ENCODE measurements at places on chromosomes 1 and 21.

DNA sequence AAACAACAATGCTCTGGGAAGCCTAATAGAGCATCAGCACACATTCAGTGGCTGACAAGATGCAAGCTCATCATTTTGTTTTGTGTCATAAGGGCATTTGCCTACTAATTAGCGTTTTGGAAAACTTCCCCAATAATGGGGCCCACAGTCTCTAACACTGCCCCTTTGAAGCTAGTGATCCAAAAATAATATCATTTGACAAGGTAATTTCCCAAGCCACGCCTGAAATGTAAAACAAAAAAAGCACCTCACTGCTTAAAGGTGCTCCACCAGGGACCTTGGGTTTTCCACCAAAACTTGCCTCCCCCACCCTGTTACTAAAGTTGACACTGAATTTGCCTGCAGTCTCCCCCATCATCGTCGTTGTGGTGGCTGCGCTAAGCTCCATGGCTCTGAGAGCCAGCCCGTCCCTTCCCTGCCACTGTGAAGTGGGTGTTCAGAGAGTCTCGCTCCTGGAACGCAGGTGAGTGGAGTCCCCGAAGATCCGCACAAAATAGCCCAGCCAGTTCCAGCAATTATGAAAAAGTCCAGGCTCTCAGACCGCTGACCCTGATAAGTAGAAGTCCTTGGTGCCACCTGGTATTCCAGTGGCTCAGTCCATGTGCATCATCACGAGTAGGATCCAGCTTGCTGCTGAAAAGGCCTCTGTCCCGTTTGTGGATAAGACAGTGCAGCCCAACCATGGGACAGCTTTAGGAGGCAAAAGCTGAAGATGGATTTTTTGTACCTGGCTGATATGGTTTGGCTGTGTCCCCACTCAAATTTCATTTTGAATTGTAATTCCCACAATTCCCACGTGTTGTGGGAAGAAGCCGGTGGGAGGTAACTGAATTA, 52.2 kb downstream of the RAB3GAP2 start:
- no peak for DNase-seq
- H3K4me1 ChIP-seq = peaks cover 38% of the 10 kb centered on the region
- H3K27ac ChIP-seq = peak overlapping the region; percentile 51
- peaks cover 3% of the 10 kb centered on the region for H3K36me3 ChIP-seq
- no peak overlapping the region for H3K4me3 ChIP-seq
- H3K27me3 ChIP-seq = no peaks in the 10 kb centered on the region

- no peak overlapping the region for H3K4me3 ChIP-seq
- no peaks in the 10 kb centered on the region for H3K27me3 ChIP-seq
- no peak for DNase-seq
- no peaks in the 10 kb centered on the region for H3K36me3 ChIP-seq
Observed at GRCh38 chr1:71859806-71860205, 422.5 kb downstream of the NEGR1 start.

- H3K4me3 ChIP-seq = no peak overlapping the region
- H3K27me3 ChIP-seq = peaks cover 52% of the 10 kb centered on the region
- H3K36me3 ChIP-seq = no peaks in the 10 kb centered on the region
- no peaks in the 10 kb centered on the region for H3K4me1 ChIP-seq
- DNase-seq = no peak
Observed at GRCh38 chr21:38500073-38500472, 1.8 kb upstream of the ERG start.

DNA sequence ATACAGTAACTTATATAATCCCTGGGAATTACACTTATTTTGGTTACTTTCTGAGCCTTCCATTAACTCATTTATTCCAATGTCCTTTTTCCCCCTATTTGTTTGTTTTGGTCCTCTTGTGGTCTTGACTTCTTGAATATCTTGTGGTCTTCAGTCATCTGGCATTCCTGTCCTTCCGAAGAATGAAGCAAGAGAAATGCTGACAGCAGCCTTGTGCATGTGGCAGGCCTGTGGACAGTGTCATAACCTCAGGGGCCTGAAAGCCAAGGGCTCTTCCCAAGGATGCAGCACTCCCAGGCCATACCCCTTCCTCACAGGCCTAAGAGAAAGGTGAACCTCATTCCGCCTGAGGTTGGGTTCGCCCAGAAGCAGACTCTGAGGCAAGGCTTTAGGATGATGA, 470.2 kb downstream of the DISC1 start:
- no peaks in the 10 kb centered on the region for H3K36me3 ChIP-seq
- DNase-seq = no peak
- H3K4me1 ChIP-seq = no peaks in the 10 kb centered on the region
- no peak overlapping the region for H3K4me3 ChIP-seq

DNA sequence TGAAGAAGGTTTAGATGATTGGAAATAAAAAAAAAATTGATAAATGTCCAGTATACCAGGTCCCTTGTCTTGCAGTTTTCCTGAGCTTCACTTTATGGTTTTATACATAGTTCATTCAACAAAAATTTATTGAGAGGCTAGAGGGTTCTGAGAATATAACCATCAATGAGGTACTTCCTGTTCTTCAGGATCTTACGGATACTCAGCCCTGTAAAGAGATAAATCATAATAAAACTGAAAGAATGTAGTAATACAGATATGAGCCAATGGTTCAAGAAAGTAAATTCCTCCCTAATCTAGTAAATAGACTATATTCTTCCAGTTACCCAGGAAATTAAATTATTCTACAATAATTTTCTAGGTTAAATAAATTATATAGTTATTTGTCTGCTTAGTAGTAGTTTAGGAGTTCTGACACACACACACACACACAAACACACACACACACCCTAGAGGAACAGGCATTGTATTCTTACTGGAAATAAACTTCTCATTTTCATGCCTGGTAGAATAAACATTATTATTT, 70.4 kb upstream of the HMCN1 start:
- no peaks in the 10 kb centered on the region for H3K36me3 ChIP-seq
- no peak overlapping the region for H3K4me3 ChIP-seq
- no peak overlapping the region for H3K27ac ChIP-seq
- no peak for DNase-seq
- no peaks in the 10 kb centered on the region for H3K4me1 ChIP-seq

DNA sequence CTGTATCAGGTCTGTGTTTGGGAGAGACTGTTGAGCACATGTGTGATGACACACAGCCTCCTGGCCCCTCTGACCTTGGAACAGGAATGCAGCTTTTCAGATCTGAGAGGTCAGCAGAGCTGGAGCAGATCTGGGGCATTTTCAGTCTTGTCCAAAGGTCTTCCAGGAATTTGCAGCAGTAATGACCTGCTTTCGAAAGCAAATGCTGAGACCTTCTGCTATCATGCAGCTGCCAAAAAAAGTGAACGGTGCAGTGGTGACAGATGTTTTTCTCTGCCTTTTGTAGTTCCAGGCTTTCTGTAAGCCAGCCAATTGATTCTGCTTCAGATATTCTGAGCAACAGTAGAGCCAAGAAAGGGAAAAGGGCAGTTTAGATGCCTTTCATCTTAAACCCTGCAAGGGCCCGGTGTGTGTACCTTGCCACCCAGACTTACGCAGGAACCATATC, 137.8 kb upstream of the COA6 start:
- no peaks in the 10 kb centered on the region for H3K36me3 ChIP-seq
- DNase-seq = no peak
- H3K4me1 ChIP-seq = peaks cover 5% of the 10 kb centered on the region
- H3K4me3 ChIP-seq = no peak overlapping the region

GRCh38 chr1:33374336-33375105, 53.6 kb upstream of the A3GALT2 start:
- no peak overlapping the region for H3K27ac ChIP-seq
- peaks cover 3% of the 10 kb centered on the region for H3K27me3 ChIP-seq
- no peak overlapping the region for H3K4me3 ChIP-seq
- H3K4me1 ChIP-seq = no peaks in the 10 kb centered on the region

- peaks cover 11% of the 10 kb centered on the region for H3K27me3 ChIP-seq
- no peak for DNase-seq
- no peak overlapping the region for H3K27ac ChIP-seq
Observed at GRCh38 chr1:185996211-185996610, 262.0 kb downstream of the HMCN1 start.

- DNase-seq = no peak
- H3K27me3 ChIP-seq = no peaks in the 10 kb centered on the region
- peaks cover 19% of the 10 kb centered on the region for H3K36me3 ChIP-seq
- peak overlapping the region; percentile 77 for H3K27ac ChIP-seq
- peaks cover 37% of the 10 kb centered on the region for H3K4me1 ChIP-seq
Observed at GRCh38 chr1:108639899-108640560, 20.9 kb downstream of the HENMT1 start.

DNA sequence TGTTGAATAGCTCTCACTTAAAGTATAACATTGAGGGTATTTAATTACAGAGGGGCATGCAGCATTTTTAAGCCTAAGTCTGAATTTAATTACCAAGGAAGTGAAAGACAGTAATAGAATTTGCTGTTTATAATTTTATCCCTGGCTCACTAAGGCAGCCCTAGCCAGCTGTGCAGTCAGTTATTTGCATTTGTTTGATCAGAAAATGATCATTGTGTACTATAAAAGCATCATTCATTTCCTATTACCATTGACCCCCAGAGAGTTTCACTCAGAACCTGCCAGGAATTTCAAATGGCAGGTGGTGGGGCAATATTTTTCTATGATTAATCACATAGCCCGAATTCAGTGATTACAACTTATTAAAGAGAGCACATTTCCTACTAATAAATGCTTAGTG, 277.1 kb upstream of the KAZN start:
- no peak overlapping the region for H3K4me3 ChIP-seq
- H3K27me3 ChIP-seq = peaks cover 70% of the 10 kb centered on the region
- no peaks in the 10 kb centered on the region for H3K36me3 ChIP-seq
- no peak overlapping the region for H3K27ac ChIP-seq
- DNase-seq = no peak

GRCh38 chr1:53254011-53254640, 15.8 kb upstream of the MAGOH start:
- H3K4me3 ChIP-seq = no peak overlapping the region
- H3K27ac ChIP-seq = no peak overlapping the region
- peaks cover 9% of the 10 kb centered on the region for H3K36me3 ChIP-seq
- no peak for DNase-seq
- no peaks in the 10 kb centered on the region for H3K4me1 ChIP-seq
- H3K27me3 ChIP-seq = no peaks in the 10 kb centered on the region

DNA sequence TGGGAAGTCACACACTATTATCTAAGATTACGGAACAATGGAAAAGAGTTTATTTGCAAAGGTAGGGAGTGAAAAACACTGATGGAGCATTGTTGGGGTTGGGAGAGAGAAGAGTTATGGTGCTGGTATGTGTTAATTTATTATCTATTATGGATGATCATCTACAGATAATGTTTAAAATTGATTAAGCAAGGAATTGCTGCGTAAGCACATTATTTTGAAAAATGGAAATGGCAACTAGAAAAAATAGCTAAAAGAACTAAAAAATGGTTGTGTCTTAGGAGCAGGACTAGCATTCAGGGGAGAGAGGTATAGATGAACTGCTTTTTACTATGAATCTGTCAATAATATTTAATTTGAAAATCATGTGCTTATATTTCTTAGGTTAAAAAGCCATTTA, 16.0 kb upstream of the ACOT11 start:
- peaks cover 29% of the 10 kb centered on the region for H3K27me3 ChIP-seq
- H3K4me3 ChIP-seq = no peak overlapping the region
- no peaks in the 10 kb centered on the region for H3K36me3 ChIP-seq
- H3K4me1 ChIP-seq = no peaks in the 10 kb centered on the region
- H3K27ac ChIP-seq = no peak overlapping the region

GRCh38 chr21:20720623-20721022, 277.6 kb upstream of the NCAM2 start:
- H3K4me3 ChIP-seq = no peak overlapping the region
- no peak overlapping the region for H3K27ac ChIP-seq
- H3K36me3 ChIP-seq = no peaks in the 10 kb centered on the region

GRCh38 chr1:63362073-63362472, 5.4 kb upstream of the ALG6 start:
- no peak overlapping the region for H3K27ac ChIP-seq
- H3K4me1 ChIP-seq = peaks cover 6% of the 10 kb centered on the region
- DNase-seq = no peak
